Osteocyte (in vitro differentiated cells): ENCODE measurements at places on chromosomes 2 and 18. TPM values are rescaled to one million over a fixed set of nuclear protein-coding genes. Genes with fewer than 3 reads are reported as not detected.

The FSIP2 gene
- total RNA-seq: 3.4 and 3.5 TPM in 2 replicates

The SLC11A1 gene
- total RNA-seq: 0.16 and 0.21 TPM in 2 replicates

The LRRTM4 gene
- total RNA-seq: not detected in 2 replicates

The CREG2 gene
- not detected in 2 replicates for total RNA-seq

The TNFRSF11A gene
- 0.19 TPM in 1 of 2 replicates, not detected in the other for total RNA-seq

The ITGB6 gene
- 0.13 TPM in 2 replicates for total RNA-seq

The IL1R1 gene
- 56.3 and 59.8 TPM in 2 replicates for total RNA-seq

The SH2D6 gene
- total RNA-seq: 0.51 and 1.6 TPM in 2 replicates

The CTDP1 gene
- total RNA-seq: 23.1 and 23.2 TPM in 2 replicates

The ATG4B gene
- 73.5 and 78.1 TPM in 2 replicates for total RNA-seq

The VSNL1 gene
- not detected in 2 replicates for total RNA-seq

The SRD5A2 gene
- total RNA-seq: not detected in 2 replicates

The SALL3 gene
- total RNA-seq: not detected in 2 replicates

The EPHA4 gene
- total RNA-seq: 16.7 and 16.8 TPM in 2 replicates

The DYNAP gene
- not detected in 2 replicates for total RNA-seq

GRCh38 chr2:96493072-96493471 lies 12.1 kb downstream of the NEURL3 start:
- H3K4me1 ChIP-seq: no peaks in the 10 kb centered on the region
- H3K27me3 ChIP-seq: peaks cover 41% of the 10 kb centered on the region
- no peak overlapping the region for H3K4me3 ChIP-seq
- H3K36me3 ChIP-seq: no peaks in the 10 kb centered on the region
- DNase-seq: no peak

GRCh38 chr18:28794459-28795245 lies 617.7 kb upstream of the CDH2 start:
- H3K27me3 ChIP-seq: no peaks in the 10 kb centered on the region
- no peak for DNase-seq
- H3K36me3 ChIP-seq: no peaks in the 10 kb centered on the region
- H3K4me1 ChIP-seq: peaks cover 22% of the 10 kb centered on the region

- no peaks in the 10 kb centered on the region for H3K4me1 ChIP-seq
- no peak overlapping the region for H3K4me3 ChIP-seq
- no peak for DNase-seq
- H3K27ac ChIP-seq: no peak overlapping the region
Measured at GRCh38 chr2:2229626-2230432, 101.2 kb downstream of the MYT1L start.

- no peak overlapping the region for H3K4me3 ChIP-seq
- DNase-seq: no peak
- no peak overlapping the region for H3K27ac ChIP-seq
- peaks cover 3% of the 10 kb centered on the region for H3K4me1 ChIP-seq
- H3K36me3 ChIP-seq: no peaks in the 10 kb centered on the region
Measured at GRCh38 chr2:38514603-38515154, 88.0 kb downstream of the HNRNPLL start.

- no peaks in the 10 kb centered on the region for H3K36me3 ChIP-seq
- no peaks in the 10 kb centered on the region for H3K27me3 ChIP-seq
- no peaks in the 10 kb centered on the region for H3K4me1 ChIP-seq
- no peak overlapping the region for H3K4me3 ChIP-seq
- no peak overlapping the region for H3K27ac ChIP-seq
Measured at GRCh38 chr2:29068513-29068912, 5.8 kb downstream of the PCARE start.

- no peak overlapping the region for H3K27ac ChIP-seq
- no peak overlapping the region for H3K4me3 ChIP-seq
- no peaks in the 10 kb centered on the region for H3K36me3 ChIP-seq
- peaks cover 67% of the 10 kb centered on the region for H3K27me3 ChIP-seq
- H3K4me1 ChIP-seq: peaks cover 13% of the 10 kb centered on the region
Measured at GRCh38 chr2:218964041-218964771, 4.7 kb downstream of the CDK5R2 start.

DNA sequence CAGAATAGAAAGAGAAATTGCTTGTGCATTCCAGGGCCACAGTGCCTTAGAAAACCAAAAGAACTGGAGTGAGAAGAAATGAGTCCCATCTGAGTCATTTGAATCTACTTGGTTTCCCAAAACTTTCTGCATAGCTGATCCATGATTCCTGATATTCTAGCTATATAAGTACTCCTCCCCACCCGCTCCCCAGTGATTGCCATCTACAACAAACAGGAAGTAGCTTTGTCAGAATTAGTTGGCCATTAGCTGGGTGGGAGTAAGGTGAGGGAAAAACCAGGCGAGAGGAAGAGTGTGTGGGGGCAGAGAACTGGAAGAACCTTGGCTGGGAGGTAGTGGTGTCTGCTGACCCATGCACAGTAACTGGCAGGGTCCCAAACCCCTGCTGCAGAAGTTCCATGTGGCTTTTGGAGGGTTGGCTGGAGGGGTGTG lies 122.1 kb downstream of the ACAA2 start:
- peak overlapping the region; percentile 40 for H3K27ac ChIP-seq
- no peak overlapping the region for H3K4me3 ChIP-seq
- H3K4me1 ChIP-seq: peaks cover 14% of the 10 kb centered on the region
- H3K27me3 ChIP-seq: no peaks in the 10 kb centered on the region

DNA sequence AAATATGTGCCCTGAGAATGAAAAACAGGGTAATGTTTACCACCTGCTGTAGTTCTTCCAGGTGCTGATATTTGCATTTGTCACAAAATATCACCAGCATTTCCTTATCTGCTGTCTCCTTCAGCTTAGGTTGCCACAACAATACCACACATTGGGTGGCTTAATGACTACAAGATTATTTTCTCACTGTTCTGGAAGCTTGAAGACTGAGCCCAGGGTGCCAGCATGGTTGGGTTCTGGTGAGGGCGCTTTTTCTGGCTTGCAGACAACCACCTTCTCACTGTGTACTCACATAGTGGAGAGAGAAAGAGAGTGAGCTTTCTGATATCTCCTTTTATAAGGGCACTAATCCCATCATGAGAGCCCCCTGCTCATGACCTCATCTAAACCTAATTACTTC lies 407.5 kb upstream of the RGPD4 start:
- H3K36me3 ChIP-seq: no peaks in the 10 kb centered on the region
- no peak overlapping the region for H3K27ac ChIP-seq
- no peaks in the 10 kb centered on the region for H3K27me3 ChIP-seq

DNA sequence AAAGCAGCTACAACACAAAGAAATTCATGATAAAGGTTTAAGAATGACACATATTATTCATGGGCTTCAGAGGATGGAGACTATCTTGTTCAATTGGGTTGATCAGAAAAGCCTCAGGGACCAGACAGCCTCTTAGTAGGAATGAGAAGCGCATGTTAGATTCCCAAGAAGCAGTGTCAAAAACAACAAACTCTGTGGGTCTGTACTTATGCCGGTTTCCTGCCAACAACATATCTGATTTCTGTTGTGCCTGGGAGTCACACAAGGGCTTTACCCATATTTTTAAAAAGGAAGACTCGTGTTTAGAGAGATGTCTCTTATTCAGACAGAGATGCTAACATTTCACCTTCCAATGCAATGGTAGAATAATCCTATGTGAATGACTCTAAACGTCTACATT lies 2180.6 kb upstream of the CELF4 start:
- H3K27me3 ChIP-seq: no peaks in the 10 kb centered on the region
- no peak for DNase-seq
- peaks cover 22% of the 10 kb centered on the region for H3K4me1 ChIP-seq
- H3K36me3 ChIP-seq: no peaks in the 10 kb centered on the region

DNA sequence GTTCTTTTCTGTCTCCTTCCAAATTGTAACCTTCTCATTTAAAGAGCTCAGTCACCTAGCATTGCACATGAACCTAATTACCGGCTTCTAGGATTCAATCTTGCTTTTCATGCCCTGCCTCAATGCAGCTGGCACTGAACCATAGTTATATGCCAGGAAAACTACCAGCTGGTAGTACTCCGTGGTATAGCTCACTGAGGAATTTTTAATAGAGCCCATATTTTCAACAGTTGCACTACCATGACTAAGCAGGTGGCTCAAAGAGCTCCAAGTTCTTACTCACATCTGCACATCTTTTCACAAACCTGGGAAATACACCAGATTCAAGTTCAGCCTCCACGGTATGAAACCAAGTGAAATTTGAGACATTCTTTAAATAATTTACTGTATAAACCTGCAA lies 363.5 kb downstream of the GRB14 start:
- no peak overlapping the region for H3K4me3 ChIP-seq
- no peak overlapping the region for H3K27ac ChIP-seq
- H3K27me3 ChIP-seq: no peaks in the 10 kb centered on the region
- no peak for DNase-seq
- H3K4me1 ChIP-seq: no peaks in the 10 kb centered on the region

DNA sequence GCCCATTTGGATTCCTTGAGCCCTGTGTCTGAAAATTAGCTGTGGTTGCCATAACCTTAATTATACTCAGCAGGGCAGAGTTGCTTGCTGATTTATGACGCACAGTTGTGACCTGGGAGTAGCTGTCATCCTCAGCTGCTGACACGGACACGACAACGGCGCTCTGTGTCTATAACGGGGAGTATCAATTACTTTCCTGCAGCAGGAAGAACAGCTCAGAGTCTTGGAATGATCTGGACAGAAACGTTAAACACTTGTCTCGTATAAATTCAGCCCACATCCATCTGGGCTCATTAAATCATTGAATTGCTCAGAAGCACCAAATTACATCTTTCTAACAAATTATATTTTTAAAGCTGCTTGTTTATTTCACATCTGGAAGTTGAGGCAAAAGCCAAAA lies 116.3 kb downstream of the SEPTIN10 start:
- H3K27ac ChIP-seq: peak overlapping the region; percentile 76
- H3K4me3 ChIP-seq: peak overlapping the region; percentile 26
- H3K4me1 ChIP-seq: peaks cover 43% of the 10 kb centered on the region
- peaks cover 29% of the 10 kb centered on the region for H3K36me3 ChIP-seq
- no peak for DNase-seq

DNA sequence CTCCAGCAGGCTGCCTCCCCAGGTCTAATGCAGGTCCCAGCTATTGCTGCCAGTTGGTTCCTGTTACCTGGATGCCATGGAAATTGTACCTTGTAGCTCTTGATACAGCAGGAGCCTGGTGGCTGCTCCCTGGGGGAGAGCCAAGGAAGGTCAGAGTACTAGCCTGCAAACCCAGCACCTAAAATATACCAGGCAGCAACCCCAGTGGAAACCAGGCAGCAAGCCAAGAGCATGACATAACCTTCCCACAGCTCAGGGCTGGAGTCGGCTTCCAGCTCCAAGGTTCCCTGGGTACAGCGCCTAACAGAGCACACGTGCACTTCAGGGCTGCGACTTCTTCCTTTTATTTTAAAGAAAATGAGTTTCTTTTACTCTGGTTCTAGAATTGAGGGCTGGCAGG lies 30.3 kb downstream of the TNP1 start:
- peaks cover 8% of the 10 kb centered on the region for H3K4me1 ChIP-seq
- DNase-seq: no peak
- peaks cover 31% of the 10 kb centered on the region for H3K27me3 ChIP-seq
- no peaks in the 10 kb centered on the region for H3K36me3 ChIP-seq
- no peak overlapping the region for H3K27ac ChIP-seq

DNA sequence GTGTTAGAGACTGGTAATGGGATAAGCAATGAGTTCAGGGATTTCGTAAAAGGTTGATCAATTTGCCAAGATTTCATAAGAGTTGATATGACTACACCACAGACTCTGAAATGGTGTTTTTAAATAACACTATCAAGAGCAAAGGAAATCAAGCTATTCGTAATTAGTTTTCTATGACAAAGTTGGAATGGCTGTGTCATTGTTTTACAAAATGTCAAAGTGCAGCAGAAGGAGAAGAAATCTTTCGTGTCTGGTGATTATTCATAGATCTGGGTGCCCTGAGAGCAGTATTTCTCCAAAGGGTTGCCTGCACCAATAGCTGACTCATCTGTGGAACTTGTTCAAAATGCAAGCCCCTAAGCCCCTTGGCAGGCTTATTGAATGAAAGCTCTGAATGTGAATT lies 70.1 kb downstream of the NABP1 start:
- H3K27ac ChIP-seq: no peak overlapping the region
- no peak overlapping the region for H3K4me3 ChIP-seq
- H3K27me3 ChIP-seq: no peaks in the 10 kb centered on the region
- no peak for DNase-seq
- peaks cover 14% of the 10 kb centered on the region for H3K4me1 ChIP-seq

GRCh38 chr2:46008091-46008870 lies 288.9 kb upstream of the EPAS1 start:
- no peak for DNase-seq
- peaks cover 14% of the 10 kb centered on the region for H3K36me3 ChIP-seq
- no peaks in the 10 kb centered on the region for H3K27me3 ChIP-seq
- peaks cover 6% of the 10 kb centered on the region for H3K4me1 ChIP-seq

DNA sequence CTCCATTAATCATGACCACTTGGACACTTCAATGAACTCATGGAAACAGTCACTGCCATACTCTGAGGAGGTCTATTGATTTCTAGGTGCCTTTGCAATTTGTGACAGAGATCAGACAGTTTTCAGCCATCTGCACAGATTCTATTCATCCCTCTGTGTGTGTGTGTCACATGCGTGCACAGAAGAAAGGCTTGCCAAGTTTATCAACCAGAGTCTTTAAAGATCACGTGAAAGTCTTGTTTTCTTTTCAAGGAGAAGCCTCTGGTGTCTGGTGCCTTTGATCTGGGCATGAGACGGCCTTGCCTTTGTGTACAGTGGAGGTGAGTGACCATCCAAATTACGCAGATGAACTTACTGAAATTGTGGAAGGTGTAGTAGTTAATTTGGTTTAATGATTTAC lies 164.2 kb downstream of the VAPA start:
- peaks cover 5% of the 10 kb centered on the region for H3K36me3 ChIP-seq
- H3K4me3 ChIP-seq: no peak overlapping the region
- no peak overlapping the region for H3K27ac ChIP-seq

GRCh38 chr2:237980751-237981150 lies 13.9 kb downstream of the UBE2F start:
- peaks cover 14% of the 10 kb centered on the region for H3K36me3 ChIP-seq
- no peak for DNase-seq
- no peak overlapping the region for H3K4me3 ChIP-seq
- H3K4me1 ChIP-seq: peaks cover 28% of the 10 kb centered on the region
- no peak overlapping the region for H3K27ac ChIP-seq
- H3K27me3 ChIP-seq: no peaks in the 10 kb centered on the region

DNA sequence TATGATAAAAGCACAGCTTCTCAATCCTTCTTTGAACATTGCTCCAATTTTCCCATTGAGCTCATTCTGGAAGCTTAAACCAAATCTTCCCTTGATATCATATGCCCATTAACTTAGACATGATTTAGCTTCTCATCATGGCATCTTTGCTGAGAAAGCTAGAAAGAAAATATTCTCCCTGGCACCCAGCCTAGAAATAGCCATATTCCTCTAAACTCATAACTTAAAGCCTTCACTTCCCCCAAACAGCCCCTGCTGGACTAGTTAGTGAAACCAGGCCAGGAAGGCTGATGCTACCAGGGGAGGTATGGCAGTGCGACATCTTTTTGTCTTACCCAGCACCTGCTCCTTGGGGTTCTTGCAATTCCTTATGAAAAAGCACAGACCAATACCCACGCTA lies 4.3 kb downstream of the AAK1 start:
- H3K27me3 ChIP-seq: no peaks in the 10 kb centered on the region
- H3K27ac ChIP-seq: no peak overlapping the region
- no peak overlapping the region for H3K4me3 ChIP-seq
- no peak for DNase-seq
- peaks cover 39% of the 10 kb centered on the region for H3K4me1 ChIP-seq
- peaks cover 8% of the 10 kb centered on the region for H3K36me3 ChIP-seq
